ENCODE measurements at places on chromosomes 4 and X.

GRCh38 chr4:83440148-83440814 is 15.3 kb downstream of the HELQ start:
- DNase-seq: no peak

DNA sequence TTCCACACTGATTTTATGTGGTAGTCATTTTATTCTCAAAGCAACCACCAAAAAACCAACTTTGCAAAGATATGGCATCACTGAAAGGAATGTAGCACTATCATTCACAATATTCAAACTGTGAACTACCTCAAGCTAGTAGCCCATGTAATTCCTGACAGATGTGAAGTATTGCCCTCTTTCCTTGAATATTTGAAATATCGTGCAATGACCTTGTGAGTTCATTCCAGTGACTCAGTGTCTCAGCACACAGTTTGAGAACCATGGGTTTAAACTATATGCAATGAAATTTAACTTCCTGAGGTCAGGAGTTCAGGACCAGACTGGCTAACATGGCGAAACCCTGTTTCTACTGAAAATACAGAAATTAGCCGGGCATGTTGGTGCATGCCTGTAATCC is 20.9 kb upstream of the IQCM start:
- DNase-seq: no peak

DNA sequence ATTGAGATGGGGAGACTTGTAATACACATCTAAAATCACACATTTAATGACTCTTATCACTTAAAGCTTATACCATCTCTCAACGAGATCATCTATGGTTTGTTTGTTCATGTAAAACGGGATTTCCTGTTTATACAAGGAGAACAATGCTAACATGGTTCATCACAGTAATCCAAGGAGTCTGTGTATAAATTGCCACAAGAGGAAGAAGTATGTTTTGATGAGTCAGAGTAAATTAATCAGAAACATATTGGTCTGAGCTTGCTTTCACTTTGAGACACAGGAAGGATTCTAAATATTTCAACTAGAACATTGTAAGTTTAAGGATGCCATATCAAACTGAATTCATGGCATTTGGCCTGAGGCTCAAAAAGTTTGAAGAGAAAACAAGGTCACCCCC is 594.1 kb downstream of the GLUD2 start:
- DNase-seq: no peak

GRCh38 chrX:135185795-135186443 is 14.7 kb upstream of the CT55 start:
- DNase-seq: no peak

GRCh38 chrX:55839485-55839884 is 121.9 kb downstream of the RRAGB start:
- peak; percentile 49 for DNase-seq

- DNase-seq: no peak
Observed at GRCh38 chrX:109372291-109372690, 109.6 kb downstream of the GUCY2F start.

DNA sequence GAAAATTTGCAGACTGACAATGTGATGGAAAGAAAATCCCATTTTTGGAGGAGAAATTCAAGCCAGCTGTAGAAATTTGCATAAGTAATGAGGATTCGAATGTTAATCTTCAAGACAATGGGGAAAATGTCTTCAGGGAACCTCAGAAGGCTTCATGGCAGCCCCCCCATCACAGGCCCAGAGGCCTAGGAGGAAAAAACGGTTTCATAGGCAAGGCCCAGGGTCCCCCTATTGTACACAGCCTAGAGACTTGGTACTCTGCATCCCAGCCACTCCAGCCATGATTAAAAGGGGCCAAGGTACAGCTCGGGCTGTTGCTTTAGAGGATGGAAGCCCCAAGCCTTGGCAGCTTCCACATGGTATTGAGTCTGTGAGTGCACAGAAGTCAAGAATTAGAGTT is 303.6 kb upstream of the PCDH7 start:
- DNase-seq: no peak

- DNase-seq: no peak
Observed at GRCh38 chr4:110503270-110504083, 27.5 kb downstream of the ENPEP start.

DNA sequence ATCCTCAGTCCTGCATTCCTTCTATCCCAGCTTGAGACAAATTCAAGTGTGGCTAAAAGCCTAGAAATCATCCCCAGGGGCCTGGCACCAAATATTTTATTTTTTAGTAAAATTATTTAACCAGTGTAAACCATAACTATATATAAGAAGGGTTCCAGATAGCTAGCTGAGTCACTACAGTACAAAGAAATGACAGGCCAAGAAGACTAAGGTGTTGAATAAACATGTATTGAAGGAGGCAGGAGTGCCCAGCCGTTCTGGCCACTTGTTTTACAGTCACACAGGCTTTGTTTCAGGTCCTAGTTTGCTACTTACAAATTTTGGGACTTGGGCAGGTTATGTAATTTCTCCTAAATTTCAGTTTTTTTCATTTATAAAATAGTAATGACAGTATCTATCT is 225.9 kb upstream of the PITX2 start:
- no peak for DNase-seq

GRCh38 chr4:186144198-186144945 is 39.9 kb downstream of the FAM149A start:
- peak; percentile 66 for DNase-seq

- DNase-seq: no peak
Observed at GRCh38 chr4:89026542-89026941, 30.4 kb downstream of the FAM13A start.

DNA sequence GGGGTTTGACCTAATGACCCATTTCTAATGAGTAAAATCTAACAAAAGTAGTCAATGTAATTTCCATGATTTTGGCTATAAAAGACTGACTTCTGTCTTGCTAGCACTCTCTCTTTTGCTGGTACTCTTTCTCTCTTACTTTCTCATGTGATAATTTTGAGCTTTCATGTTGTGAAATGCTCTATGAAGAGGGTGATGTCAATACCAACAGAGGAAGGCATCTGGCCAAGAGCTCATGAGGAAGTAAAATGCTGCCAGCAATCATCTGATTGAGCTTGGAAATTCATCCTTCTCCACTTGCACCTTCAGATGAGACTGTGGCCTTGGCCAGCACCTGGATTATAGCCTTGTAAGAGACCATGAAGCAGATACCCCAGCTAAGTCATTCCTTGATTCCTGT is 347.7 kb downstream of the HS3ST1 start:
- no peak for DNase-seq

DNA sequence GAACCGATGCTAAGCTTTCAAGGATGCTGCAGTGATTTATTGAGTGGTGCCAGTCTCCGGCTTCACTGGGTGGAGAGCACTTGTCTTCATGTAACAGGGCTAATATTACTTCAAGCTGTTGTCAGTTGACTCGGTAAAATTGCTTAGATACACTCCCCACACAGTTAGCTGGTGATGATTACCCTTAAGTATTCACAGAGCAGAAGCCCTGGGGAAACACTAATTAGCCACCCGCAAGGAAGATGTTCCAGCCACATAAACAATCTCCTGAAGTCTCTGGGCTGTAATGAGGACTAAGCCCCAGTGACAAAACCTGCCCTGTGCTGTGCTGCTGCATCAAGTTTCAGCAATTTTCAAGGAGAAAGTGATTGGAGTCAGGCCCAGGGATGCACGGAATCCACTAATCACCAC is 37.3 kb upstream of the GK2 start:
- DNase-seq: no peak
